ENCODE measurements at places on chromosomes 13 and 19. TPM values are rescaled to one million over a fixed set of nuclear protein-coding genes. Genes with fewer than 3 reads are reported as not detected.

Gene KLK14
- 0.32 TPM for total RNA-seq

Gene SLC10A2
- not detected for total RNA-seq

DNA sequence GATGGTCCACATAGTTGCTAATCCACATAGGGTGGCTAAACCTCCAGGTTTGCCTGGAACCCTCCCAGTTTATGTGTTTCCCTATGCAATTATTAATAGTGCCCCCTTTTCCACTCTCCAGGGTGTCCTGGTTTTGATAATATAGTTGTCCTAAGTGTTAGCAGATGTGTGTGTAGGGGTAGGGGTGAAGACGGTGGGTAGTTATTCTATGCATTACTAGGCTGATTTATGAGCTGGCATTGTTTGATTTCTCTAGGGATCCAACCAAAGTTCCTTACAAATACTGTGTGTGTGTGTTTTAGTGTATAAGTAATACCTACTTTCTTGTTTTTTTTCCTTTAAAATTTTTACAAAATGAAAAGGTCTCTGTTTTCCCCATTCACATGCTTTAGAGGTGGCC lies 21.1 kb downstream of the GTF2F2 start:
- DNase-seq: no peak

Gene ARL11
- 0.27 TPM for total RNA-seq

Gene SYNGR4
- not detected for total RNA-seq

DNA sequence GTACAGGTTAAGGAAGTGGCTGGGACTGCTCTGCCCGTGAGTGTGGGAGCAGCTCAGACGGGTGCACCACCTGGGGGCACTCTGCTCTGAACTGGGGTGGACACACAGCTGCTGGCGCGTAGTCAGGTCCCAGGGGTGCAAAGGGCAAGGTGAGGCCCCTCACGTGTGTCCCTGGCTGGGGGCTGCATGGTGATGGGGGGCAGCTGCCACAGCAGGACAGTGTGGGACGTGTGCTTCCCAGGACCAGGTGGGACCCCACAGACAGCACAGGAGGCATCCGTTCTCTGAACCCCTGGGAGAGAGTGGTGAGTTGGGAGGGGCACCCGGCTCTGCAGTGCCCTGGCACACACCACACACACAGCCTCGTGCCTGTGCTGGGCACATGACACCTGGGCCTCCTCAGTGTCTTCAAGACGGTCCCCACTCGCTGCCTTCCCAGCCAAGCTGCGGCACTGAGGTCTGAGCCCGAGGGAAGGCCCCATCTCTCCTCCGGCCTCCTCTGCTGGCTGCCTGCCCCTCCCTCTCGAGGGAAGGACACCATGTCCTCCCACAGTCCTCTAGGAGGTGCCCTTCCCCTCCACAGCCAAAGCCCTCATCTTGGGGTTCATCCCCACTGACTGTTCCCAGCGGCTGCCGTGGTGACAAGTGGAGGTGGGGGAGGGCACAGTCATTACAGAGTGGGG lies 24.7 kb downstream of the CILP2 start:
- no peak for DNase-seq

Gene SERTM1
- total RNA-seq: not detected

Gene PGLYRP1
- total RNA-seq: 0.59 TPM

DNA sequence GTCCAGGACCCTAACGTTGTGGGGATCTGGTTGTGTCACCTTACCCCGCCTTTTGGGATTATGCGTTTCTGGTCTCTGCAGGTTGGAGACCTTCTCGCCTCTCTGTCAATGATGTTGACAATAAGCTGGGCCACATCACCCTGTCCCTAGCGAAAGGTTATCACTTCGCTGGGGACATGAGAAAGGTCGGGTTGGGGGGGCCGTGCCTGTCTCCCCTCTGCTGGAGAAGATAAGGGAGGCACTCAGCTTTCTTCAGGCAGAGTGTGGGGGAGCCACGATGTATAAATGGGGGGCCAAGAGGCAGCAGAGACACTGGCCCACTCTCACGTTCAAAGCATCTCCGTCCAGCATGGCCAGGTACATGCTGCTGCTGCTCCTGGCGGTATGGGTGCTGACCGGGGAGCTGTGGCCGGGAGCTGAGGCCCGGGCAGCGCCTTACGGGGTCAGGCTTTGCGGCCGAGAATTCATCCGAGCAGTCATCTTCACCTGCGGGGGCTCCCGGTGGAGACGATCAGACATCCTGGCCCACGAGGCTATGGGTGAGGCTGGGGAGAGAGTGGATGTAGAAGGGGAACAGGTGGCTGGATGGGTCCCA lies at the start of gene RLN3:
RLN3 (plus strand) TSS at position 293 of the 595 bp plus-strand sequence; CDS start at position 350, 57 bp downstream.
- no peak for DNase-seq

DNA sequence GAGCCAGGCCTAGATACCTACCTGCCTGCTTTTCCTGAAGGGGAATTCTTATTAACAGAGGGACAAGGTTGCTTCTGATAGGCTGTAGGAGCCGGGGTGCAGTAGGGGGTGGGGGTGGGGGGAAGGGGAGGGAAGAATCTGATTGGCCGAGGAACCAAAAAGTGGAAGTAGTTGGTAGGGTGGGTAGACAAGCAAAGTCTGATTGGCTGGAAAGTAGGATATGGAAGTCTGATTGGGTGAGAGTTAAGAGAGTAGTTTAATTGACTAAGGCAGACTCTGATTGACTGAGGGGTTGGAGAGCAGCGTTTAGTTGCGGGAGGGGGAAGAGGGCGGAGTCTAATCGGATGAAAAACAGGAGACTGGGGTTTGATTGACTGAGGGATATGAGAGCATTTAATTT lies 9.4 kb upstream of the CYP4F22 start:
- DNase-seq: no peak

DNA sequence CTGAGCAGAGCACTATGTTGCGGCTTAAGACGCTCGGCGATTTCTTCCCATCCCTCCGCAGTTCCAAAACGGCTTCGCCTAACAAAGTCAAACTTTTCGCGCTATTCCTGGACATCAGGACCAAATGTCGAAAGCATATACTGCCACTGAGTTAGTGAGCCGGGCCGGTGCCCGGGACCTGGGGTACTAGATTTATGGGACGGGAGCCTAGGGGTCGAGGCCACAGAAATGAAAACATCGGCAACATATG lies 699 bp downstream of the RCBTB2 start:
- DNase-seq: no peak

Gene KCNC3
- 3.8 TPM for total RNA-seq

Data from cardiac septum (tissue), 1 donor.